A549 treated with ZK216348 at 1 μM for 4 hours (cell line): ENCODE measurements at places on chromosomes 4 and X. TPM values are rescaled to one million over a fixed set of nuclear protein-coding genes. Genes with fewer than 3 reads are reported as not detected.

Gene CLDN34
- total RNA-seq: not detected in 5 replicates

Gene NAP1L3
- 0.25 to 0.92 TPM (median 0.33 TPM) in 5 replicates for total RNA-seq

Gene ITGB1BP2
- total RNA-seq: 0.83 to 1.5 TPM (median 0.99 TPM) in 5 replicates

Gene KIAA1210
- not detected in 5 replicates for total RNA-seq

Gene SORBS2
- total RNA-seq: 0.27 to 0.97 TPM (median 0.69 TPM) in 4 of 5 replicates, not detected in the other

Gene AADAT
- 6.7 to 9.7 TPM (median 8.8 TPM) in 5 replicates for total RNA-seq

Gene GPRIN3
- total RNA-seq: 1.3 to 4.3 TPM (median 3.4 TPM) in 5 replicates
